ENCODE measurements at places on chromosomes 6 and 20.

DNA sequence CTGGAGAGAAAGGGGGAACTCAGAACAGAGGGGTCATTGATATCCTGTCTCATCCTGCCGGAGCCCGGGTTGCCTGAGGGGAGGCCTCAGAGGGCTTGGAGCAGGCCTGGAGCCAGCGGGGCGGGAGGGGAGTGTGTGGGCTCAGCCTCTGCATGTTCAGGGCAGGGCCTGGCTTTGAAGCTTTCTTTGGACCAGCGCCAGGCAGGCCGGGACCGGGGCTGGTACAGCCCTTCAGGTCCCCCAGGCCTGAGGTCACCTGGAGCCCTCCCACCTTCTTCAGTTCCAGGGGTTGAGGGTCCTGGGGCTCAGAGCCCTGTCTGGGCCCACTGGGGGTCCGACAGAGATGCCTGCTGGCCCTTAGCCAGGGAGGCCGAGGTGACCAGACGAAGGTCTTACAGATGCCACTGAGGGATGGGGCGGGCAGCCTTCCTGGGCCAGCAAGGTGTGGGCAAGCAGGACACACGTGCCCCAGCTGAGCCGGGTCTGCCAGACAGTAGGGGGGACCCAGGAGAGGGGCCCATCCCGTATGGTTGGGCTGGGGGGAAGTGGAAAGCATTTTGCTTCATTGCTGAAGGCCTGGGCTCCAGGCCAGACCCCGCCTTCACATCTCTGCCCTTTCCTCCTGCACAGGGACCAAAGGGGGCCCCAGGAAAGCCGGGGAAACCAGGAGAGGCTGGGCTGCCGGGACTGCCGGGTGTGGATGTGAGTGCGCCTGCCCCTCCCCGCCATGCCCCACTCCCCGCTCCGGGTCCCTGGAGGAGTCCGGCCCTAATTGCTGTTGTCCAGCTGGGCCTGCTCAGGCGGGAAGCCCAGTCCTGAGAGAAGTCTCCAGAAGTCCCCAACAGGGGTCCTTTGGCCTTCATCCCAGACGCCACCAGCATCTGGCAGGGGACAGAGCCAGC is 2.0 kb downstream of the COL9A3 start:
- DNase-seq: peak; percentile 53

GRCh38 chr6:7106752-7107577 is 796 bp upstream of the RREB1 start:
- DNase-seq: no peak

DNA sequence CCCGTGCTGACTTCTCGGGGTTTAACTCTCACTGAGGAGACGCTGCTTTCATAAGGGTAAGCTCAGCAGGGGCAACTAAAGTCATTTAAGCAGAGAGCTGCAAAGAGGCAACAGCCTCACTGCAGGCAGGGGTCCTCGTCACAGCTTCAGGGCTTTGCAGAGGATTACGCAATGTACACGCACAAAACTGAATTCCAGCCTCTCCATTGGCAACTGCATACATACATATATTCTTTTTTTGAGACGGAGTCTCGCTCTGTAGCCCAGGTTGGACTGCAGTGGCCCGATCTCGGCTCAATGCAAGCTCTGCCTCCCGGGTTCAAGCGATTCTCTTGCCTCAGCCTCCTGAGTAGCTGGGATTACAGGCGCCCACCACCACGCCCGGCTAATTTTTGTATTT is 2.4 kb downstream of the GMEB2 start:
- no peak for DNase-seq

DNA sequence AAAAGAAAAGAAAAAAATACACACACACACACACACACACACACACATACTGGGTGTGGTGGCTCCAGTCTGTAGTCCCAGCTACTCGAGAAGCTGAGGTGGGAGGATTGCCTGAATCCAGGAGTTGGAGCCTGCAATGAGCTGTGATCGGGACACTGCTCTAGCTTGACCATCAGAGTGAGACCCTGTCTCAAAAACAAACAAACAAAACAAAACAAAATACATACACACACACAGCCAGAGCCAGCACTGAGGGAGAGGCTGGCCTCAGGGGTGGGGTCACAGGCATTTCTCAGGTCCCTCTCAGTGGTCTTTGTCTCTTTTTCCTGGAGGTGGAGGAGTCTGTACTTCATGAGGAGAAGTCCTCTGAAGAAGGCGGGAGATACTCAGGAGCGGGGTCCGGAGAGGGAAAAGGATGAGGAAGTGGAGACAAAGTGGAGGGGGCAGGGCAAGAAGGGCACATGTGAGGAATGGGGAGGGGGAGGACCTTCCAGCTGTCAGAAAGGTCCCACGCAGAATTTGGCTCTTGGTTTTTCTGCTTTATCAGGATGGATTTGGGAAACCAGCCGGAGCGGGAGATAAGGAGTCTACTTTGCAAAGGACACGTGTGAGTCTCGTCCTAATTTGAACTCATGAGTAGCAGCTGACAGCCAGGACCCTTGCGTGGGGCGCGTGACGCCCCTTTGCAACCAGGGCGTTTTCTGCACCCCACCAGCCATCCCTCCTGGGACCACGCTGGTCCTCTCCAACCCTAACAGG is 7.7 kb upstream of the MICB start:
- no peak for DNase-seq

DNA sequence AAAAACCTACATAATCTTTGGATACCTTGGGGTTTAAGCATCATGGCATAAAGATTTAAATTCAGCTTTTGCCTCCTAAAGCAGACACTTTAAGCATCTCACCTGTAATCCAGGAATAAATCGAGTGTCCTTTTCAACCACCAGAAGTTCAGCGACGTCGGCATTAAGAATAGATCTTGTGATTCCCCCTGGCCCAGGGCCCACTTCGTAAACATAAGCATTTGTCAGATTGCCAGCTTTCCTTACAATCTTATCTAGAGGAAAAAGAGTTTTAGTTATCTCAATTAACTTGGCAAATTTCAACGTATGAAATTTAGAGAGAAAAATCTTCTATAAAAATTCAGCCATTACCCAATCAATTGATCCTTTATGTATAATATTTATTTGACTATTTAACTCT is 3.2 kb downstream of the TFB1M start:
- DNase-seq: no peak

- DNase-seq: no peak
These were observed 45.0 kb downstream of the IYD start for GRCh38 chr6:150413781-150414281.

GRCh38 chr20:12596863-12597262 is 411.9 kb upstream of the SPTLC3 start:
- DNase-seq: no peak

DNA sequence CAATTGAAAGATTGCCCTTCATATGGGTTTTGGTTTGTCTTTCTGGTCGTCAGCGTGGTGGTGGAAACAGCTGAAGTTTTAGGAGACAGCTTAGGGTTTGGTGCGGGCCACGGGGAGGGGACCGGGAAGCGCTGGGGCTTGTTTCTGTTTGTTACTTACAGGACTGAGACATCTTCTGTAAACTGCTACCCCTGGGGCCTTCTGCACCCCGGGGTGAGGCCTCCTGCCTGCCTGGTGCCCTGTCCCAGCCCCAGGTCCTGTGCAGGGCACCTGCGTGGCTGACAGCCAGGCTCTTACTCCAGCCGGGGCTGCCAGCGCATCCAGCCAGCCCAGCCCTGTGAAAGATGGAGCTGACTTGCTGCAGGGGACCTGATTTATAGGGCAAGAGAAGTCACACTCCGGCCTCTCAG is 22.8 kb downstream of the NPEPL1 start:
- no peak for DNase-seq

DNA sequence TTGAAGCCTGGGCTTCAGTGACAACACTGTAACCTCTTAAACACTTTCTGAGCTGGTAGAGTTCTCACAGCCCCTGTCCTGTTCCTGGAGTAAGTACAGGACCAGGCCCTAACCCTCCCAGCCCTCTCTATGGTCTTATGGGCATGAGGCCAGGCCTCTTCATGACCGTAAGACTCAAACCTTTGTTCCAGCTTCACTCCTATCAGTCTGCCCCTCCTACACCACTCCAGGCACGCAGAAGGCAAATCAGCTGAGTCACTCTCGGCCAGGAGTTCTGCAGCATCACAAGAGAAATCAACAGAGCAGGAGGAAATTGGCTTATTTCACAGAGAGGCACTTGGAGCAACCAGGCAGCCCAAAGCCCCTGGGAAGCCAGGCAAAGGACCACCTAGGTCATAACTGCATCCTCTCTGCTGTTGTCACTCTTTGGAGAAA is 25.3 kb upstream of the CHD6 start:
- DNase-seq: no peak

DNA sequence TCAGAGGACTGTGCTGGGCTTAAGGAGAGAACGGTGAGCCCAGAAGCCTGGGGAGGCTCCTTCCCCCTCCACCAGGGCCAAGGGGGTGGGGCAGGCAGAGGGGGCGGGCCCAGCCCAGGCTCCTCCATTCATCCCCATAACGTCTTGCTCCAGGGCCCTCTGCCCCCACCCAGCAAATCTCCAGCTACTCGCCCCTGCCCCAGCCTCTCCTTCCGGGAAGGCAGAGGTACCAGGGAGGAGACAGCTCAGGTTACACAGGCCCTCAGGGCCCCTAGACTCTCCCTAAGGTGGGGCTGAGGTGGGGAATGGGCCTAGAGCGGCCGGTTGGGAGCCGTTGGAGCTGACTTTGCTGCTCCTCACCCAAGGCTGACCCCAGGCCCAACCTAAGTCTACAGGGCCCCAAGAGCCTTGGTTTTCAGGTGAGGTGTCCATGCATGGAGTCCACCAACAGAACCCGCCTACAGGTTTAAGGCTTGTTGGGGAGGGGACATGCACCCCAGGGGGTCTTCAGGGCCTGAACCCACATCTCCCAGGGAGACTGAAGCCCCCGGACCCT is 1.2 kb downstream of the LAMA5 start:
- DNase-seq: no peak

DNA sequence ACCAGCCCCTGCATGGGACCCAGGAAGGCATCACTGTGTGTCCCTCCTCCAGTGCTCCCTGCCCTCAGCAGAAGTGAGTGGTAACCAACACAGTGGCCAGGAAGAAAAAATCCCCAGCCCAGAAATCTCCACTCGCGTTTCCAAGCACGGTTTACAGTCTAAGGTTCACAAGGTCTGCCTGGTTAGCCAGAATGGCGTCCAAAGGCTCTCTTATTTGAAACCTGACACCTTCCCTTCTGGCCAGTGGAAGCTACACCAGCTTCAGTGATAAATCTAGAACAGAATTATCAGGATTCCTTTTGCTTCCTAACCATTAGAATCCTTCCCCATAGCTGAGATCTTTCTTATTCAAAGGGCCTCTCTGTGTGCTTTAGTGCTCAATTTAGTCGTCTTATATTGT is 9.2 kb downstream of the LY86 start:
- DNase-seq: no peak

- no peak for DNase-seq
These were observed 1.7 kb downstream of the HLA-DOB start for GRCh38 chr6:32815115-32815514.

- DNase-seq: no peak
These were observed 284.0 kb downstream of the KCNQ5 start for GRCh38 chr6:72905705-72906478.

DNA sequence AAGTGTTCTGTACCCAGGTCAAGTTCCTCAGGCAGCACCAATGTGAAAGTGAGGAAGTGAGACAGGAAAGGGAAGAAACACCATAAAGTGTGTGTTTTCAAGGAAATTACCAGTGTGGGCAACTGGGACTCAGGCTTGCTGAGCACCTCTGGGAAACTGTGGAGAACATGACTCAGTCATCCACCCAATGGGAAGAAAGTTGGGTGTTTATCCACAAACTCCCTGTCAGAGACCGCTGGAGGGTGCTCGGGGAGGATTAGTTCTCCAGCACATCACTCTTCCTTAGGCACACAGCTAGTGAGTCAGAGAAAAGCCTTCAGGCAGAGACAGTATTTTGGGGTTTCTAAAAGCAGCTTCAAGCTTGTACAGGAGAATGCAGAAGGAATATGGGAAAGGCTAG is 93.6 kb downstream of the PCSK2 start:
- no peak for DNase-seq

- no peak for DNase-seq
These were observed 45.1 kb downstream of the CGA start for GRCh38 chr6:87049779-87050178.

GRCh38 chr20:35883778-35884540 is 70.3 kb downstream of the SCAND1 start:
- peak; percentile 74 for DNase-seq

- DNase-seq: no peak
These were observed 6.0 kb downstream of the LHFPL5 start for GRCh38 chr6:35810971-35811698.
